Central memory CD8-positive, alpha-beta T cell (primary cell): ENCODE measurements at places on chromosomes 12 and 14.

- H3K27ac ChIP-seq: no peak overlapping the region
- no peak for DNase-seq
- no peak overlapping the region for H3K4me3 ChIP-seq
- H3K27me3 ChIP-seq: no peaks in the 10 kb centered on the region
- H3K36me3 ChIP-seq: peaks cover 81% of the 10 kb centered on the region
Measured at GRCh38 chr12:123614110-123614509, 12.2 kb downstream of the DDX55 start.

DNA sequence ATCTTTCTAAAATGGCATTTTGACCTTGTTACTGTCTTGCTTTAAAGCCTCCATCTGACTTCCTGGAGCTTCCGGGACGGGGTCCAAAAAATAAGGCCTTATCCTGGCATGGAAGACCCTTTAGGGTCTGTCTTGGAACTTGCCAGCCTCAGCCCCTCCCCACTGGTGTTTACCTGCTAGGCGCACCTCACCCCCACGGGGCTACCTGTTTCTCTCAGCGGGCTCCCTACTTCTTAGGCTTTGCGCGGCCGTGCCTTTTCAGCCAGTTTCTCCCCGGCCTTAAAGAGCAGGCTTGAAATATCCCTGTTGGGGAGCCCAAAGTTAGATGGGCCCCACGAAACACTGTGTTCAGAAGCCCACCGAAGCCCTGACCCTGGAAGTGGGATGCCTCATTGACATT, 5.1 kb downstream of the RTL1 start:
- H3K27ac ChIP-seq: no peak overlapping the region
- H3K4me3 ChIP-seq: no peak overlapping the region
- no peak for DNase-seq

DNA sequence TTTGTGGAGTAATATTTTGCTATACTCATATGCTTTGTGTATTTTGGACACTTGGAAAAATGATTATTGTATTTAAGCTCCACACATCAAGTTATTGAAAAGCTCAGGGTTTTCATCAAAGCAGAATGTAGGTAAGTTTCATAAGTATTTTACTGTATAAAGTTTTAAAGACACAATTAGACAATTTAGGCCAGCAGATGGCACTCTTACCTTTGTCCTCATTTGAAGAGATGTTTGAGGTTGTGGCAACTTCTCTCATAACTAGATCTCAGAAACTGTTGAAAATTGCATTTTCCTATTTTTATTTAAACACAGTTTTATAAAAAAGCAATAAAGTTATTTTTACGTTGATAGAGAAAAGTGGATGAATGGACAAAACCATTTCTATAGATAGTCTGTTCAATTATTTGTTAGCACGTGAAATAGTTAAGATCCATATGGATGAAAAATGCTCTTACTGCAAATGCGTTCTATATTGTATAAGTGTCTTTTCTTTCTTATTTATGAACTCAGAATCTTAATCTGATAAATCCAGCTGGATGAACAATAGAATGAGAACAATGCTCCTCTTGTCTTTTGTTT, 300.0 kb downstream of the AEBP2 start:
- no peak overlapping the region for H3K4me3 ChIP-seq
- no peaks in the 10 kb centered on the region for H3K4me1 ChIP-seq
- H3K27ac ChIP-seq: no peak overlapping the region
- H3K36me3 ChIP-seq: no peaks in the 10 kb centered on the region

- DNase-seq: no peak
- no peak overlapping the region for H3K4me3 ChIP-seq
- H3K27ac ChIP-seq: no peak overlapping the region
- H3K4me1 ChIP-seq: no peaks in the 10 kb centered on the region
- H3K36me3 ChIP-seq: no peaks in the 10 kb centered on the region
Measured at GRCh38 chr14:85217412-85217811, 312.5 kb upstream of the FLRT2 start.

DNA sequence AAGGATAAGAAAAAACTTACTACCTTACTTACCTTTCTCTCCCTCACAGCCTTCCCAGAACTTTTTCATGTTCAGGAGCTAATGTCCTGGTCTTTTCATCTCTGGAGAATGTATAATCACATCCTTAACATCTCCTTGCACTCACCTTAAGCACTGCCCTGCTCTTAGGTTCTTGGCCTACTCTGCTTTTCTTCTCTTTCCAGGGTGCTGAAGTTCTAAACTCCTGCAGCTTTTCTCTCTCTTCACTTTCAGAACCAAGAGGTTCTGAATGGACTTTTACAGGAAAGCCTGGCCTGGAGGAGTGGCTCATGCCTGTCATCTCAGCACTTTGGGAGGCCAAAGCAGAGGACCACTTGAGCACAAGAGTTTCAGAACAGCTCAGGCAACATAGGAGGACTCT, 101.9 kb downstream of the TMTC2 start:
- DNase-seq: no peak
- H3K4me3 ChIP-seq: no peak overlapping the region
- H3K27me3 ChIP-seq: no peaks in the 10 kb centered on the region

DNA sequence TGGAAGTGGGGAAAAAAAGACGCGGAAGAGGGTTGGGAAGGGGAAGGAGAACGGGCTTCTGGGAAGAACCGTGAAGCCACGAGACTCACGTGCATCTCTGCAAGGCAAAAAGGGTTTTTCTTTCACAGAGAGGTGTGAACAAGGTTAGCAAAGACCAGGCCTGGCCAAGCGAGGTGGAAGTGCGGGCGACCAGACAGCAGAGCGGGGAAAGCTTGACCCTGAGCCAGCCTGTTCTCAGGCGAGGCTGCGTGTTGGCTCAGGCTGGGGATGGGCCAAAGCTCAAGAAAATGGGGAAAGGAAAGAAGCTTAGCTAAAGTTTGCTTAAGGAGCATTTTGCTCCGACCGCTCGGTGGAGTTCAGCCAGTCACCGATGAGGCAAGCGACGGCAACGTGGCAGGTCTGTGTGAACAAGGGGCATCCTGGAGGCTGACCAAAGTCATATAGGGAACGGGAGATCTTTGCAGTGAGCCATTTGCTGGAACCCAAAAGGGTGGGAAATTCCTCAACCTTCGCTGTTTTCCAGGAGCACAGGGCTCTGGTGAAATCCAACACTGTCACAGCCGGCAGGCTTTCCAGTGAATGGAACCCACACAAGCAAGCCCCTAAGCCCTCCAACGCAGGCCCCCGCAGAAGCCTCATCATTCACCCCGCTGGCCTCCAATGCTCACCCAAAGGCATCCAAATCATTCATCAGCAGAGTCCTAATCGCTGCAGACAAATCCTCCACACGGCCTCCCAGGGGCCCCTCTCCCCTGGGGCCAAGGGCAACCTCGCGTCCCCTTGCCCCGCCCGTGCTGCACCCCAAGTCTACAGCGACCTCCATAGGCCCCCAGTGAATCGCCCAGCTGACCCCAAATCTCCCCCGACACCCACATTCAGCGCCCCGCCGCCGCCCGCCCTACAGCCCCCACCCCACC, 754 bp downstream of the ZNF605 start:
- no peaks in the 10 kb centered on the region for H3K27me3 ChIP-seq
- peak overlapping the region; percentile 86 for H3K4me3 ChIP-seq
- DNase-seq: no peak
- peaks cover 35% of the 10 kb centered on the region for H3K4me1 ChIP-seq
- peak overlapping the region; percentile 92 for H3K27ac ChIP-seq

- no peak overlapping the region for H3K4me3 ChIP-seq
- no peaks in the 10 kb centered on the region for H3K4me1 ChIP-seq
- no peaks in the 10 kb centered on the region for H3K36me3 ChIP-seq
- no peak overlapping the region for H3K27ac ChIP-seq
Measured at GRCh38 chr12:83083616-83084015, 396.9 kb downstream of the TMTC2 start.

DNA sequence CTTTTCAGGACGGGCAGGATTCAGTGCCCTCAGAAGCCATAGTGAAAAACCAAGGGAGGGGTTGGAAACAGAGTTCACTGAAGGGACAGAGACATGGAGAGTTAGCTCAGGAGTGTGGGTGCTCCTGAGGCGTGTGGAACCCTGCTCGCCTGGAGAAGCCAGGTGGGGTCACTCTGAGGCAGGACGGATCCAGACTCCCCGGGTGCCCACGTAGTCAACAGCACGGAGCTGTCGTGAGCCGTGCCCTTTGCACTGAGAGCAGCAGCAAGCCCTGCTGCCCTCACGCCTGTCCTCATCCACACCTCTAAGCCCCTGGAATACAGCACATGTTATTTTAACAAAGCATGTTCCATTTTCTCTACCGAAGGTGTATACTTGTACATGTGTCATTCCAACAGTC, 114.7 kb downstream of the FBXL14 start:
- H3K36me3 ChIP-seq: peaks cover 3% of the 10 kb centered on the region
- no peaks in the 10 kb centered on the region for H3K27me3 ChIP-seq
- H3K27ac ChIP-seq: no peak overlapping the region
- H3K4me3 ChIP-seq: no peak overlapping the region
- no peak for DNase-seq
- peaks cover 5% of the 10 kb centered on the region for H3K4me1 ChIP-seq

GRCh38 chr12:67354322-67354721, 85.2 kb downstream of the CAND1 start:
- H3K36me3 ChIP-seq: no peaks in the 10 kb centered on the region
- DNase-seq: no peak
- no peaks in the 10 kb centered on the region for H3K27me3 ChIP-seq
- no peak overlapping the region for H3K4me3 ChIP-seq
- no peak overlapping the region for H3K27ac ChIP-seq

DNA sequence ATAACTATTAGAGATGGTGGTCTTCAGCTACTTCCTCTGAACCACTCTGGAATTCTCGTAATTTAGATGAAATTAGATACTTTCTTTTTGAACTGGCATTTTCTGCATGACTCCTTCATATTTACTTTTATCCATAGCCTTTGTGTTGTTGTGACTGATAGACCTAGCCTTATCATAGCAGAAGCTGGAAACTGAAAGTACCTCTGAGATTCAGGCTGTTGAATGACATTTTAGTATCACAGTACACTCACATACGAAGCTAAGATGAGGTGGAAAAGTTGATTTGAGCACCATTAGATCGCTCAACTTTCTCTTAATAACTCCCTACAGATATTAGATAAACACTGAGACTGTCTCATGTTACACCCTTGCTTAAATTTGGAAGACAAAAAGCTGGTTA, 525.1 kb upstream of the FBXO33 start:
- no peak overlapping the region for H3K27ac ChIP-seq
- DNase-seq: no peak
- H3K4me1 ChIP-seq: no peaks in the 10 kb centered on the region
- H3K4me3 ChIP-seq: no peak overlapping the region
- H3K27me3 ChIP-seq: no peaks in the 10 kb centered on the region

DNA sequence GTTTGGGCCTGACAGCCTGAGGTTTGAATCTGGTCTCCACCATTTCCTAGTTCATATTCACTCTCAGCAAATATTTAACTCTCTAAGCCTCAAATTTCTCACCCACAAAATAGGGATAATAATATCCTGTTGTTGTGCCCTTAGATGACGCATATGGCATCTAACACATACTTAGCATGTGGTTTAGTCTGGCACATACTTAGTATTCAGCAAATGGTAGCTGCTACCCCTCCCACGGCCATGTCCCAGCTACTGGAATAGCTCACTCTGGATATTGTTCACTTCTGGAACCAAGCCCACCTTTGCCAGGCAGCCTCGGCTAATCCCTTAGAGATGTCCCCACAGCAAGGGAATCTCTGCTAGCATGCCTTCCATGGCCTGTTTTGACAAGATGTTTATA, 53.3 kb downstream of the BICD1 start:
- H3K27ac ChIP-seq: peak overlapping the region; percentile 56
- no peaks in the 10 kb centered on the region for H3K27me3 ChIP-seq
- DNase-seq: no peak
- H3K4me1 ChIP-seq: peaks cover 9% of the 10 kb centered on the region

- no peak overlapping the region for H3K4me3 ChIP-seq
- DNase-seq: peak; percentile 27
- H3K27me3 ChIP-seq: no peaks in the 10 kb centered on the region
- H3K4me1 ChIP-seq: peaks cover 34% of the 10 kb centered on the region
- H3K36me3 ChIP-seq: no peaks in the 10 kb centered on the region
- peak overlapping the region; percentile 70 for H3K27ac ChIP-seq
Measured at GRCh38 chr14:97177016-97177415, 379.8 kb downstream of the VRK1 start.

GRCh38 chr12:53867216-53868012, 71.2 kb upstream of the HOXC13 start:
- no peak overlapping the region for H3K27ac ChIP-seq
- peaks cover 48% of the 10 kb centered on the region for H3K27me3 ChIP-seq
- H3K4me3 ChIP-seq: no peak overlapping the region
- no peaks in the 10 kb centered on the region for H3K36me3 ChIP-seq

GRCh38 chr12:66823857-66824570, 145.1 kb upstream of the GRIP1 start:
- peaks cover 5% of the 10 kb centered on the region for H3K4me1 ChIP-seq
- H3K4me3 ChIP-seq: no peak overlapping the region
- no peaks in the 10 kb centered on the region for H3K36me3 ChIP-seq
- no peak overlapping the region for H3K27ac ChIP-seq
- DNase-seq: no peak
- no peaks in the 10 kb centered on the region for H3K27me3 ChIP-seq

DNA sequence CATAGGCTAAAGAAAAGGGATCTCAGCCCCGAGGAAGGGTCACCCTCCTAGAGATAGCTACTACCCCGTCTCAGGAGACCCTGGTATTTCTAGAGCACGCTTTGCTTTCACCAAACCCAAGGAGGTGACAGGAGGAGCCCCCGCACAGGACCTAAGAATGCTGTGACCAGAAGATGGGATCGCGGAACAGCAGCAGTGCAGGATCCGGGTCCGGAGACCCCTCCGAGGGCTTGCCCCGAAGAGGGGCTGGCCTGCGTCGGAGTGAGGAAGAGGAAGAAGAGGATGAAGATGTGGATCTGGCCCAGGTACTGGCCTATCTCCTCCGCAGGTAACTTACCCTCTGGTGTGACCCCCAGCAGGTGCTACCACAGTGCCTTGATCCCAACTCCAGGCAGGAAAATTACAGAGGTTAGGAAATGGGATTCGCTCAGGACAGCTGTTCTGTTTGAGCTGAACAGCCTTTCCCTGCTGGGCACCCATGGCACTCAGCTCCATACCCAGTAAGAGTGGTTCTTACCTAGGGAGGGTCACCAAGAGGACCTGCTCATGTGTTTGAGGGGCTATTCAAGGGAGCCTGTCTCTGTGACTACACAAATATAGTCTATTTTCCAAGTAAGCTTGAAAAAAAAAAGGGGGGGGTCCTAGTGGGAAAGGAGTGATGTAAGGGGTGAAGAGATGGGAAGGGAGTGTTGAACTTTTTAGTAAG, 826 bp upstream of the NRL start:
- H3K27me3 ChIP-seq: no peaks in the 10 kb centered on the region
- H3K4me3 ChIP-seq: peak overlapping the region; percentile 93
- peaks cover 29% of the 10 kb centered on the region for H3K4me1 ChIP-seq
- H3K36me3 ChIP-seq: peaks cover 37% of the 10 kb centered on the region
- DNase-seq: no peak

DNA sequence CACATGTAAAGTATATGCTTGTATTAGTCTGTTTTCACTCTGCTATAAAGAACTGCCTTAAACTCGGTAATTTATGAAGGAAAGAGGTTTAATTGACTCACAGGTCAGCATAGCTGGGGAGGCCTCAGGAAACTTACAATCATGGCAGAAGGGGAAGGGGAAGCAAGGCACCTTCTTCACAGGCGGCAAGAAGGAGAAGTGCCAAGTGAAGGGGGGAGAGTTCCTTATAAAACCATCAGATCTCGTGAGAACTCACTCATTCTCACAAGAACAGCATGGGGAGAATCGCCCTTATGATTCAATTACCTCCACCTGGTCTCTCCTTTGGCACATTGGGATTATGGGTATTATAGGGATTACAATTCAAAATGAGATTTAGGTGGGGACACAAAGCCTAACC, 229.5 kb upstream of the PLXNC1 start:
- no peak overlapping the region for H3K27ac ChIP-seq
- H3K27me3 ChIP-seq: peaks cover 9% of the 10 kb centered on the region
- H3K4me1 ChIP-seq: no peaks in the 10 kb centered on the region
- no peak overlapping the region for H3K4me3 ChIP-seq
- H3K36me3 ChIP-seq: no peaks in the 10 kb centered on the region
- no peak for DNase-seq
